ENCODE measurements at places on chromosomes 1 and 21. TPM values are rescaled to one million over a fixed set of nuclear protein-coding genes. Genes with fewer than 3 reads are reported as not detected.

- peak; percentile 40 for DNase-seq
Measured at GRCh38 chr1:37704966-37705365, 12.7 kb downstream of the CDCA8 start.

- no peak for DNase-seq
Measured at GRCh38 chr21:32089766-32090165, 189.1 kb downstream of the MIS18A start.

GRCh38 chr1:119379117-119379516, 10.5 kb downstream of the HAO2 start:
- DNase-seq: no peak

GRCh38 chr1:10561497-10561896, 86.7 kb downstream of the PEX14 start:
- DNase-seq: peak; percentile 58

GRCh38 chr1:229347528-229347927, 4.7 kb upstream of the CCSAP start:
- DNase-seq: no peak

DNA sequence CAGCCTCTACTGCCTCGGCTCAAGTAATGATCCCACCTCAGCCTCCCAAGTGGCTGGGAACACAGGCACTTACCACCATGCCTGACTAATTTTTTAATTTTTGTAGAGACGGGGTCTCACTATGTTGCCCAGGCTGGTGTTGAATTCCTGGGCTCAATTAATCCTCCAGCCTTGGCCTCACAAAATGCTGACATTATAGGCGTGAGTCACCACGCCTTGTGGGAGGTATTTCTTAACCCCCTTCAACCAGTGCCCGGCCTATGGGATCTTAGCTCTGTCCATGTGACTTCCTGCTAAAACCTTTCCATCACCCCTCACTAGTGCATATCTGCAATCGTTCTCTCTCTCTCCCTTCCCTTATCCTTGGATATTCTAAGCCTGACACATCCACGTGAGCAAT, 86.4 kb downstream of the FOXD2 start:
- no peak for DNase-seq

DNA sequence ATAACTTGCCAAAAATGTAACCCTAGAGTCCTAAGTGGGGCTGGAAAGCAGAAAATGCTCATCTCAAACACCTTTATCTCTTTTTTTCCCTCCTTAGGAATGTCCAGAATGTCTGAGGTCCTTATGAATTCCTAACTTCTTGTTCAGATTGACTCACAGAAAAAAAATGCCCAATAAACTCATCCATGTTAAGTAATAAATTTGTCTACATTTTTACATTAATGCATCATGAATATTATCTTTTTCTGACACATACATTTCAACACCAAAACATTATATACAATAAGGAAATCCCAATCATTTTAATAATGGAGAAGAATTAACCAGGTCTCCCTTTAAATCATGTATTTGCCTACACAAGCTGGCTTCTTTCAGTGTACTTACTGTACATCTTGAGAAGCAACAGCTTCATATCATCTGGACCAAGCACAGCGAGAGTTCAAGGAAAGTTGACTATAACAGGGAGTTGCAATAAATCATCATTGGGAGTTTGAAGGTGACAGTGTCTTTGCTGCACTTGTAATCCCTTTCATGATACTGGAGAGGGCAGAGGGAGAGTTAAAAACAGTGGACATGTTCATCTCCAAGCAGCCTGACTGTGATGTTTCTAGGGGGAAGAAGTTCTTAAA, 565.2 kb downstream of the LTN1 start:
- DNase-seq: peak; percentile 65

Gene FRRS1
- 17.1 TPM for total RNA-seq

DNA sequence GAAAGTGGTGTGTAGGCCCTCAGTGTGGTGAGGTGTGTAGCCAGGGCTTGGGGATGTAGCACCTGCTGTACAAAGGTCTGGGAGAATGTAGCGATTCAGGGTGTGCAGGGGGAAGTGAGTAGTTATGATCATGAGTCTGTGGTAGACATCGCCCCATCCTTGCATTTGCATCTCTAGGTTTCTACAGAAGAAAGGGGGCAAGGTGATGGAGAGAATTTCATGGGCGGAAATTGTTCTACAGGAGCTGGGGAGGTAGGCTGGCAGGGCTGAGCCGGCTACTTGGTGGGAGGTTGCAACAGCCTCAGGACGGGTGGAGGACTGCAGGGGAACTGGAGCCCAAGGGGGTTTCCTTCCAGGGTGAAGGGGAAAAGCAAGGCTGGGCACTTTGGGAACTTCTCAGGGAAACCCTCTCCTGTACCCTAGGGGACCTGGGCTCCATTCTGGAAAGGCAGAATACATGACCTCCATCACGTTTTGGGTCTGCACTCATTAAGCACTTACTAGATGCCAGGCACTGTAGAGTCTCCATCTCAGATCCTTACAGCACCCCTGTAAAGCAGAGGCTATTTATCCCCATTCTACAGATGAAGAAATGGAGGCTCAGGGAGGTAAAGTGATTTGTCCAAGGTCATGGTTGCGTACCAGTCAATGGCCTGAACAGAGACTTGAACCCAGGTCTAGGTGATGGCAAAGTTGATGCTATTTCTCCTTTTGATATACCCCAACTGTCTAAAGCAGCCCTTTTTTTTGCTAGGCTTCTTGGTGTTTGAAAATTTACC, 14.5 kb upstream of the TNFRSF1B start:
- no peak for DNase-seq

Gene PTGFR
- 77.5 TPM for total RNA-seq

DNA sequence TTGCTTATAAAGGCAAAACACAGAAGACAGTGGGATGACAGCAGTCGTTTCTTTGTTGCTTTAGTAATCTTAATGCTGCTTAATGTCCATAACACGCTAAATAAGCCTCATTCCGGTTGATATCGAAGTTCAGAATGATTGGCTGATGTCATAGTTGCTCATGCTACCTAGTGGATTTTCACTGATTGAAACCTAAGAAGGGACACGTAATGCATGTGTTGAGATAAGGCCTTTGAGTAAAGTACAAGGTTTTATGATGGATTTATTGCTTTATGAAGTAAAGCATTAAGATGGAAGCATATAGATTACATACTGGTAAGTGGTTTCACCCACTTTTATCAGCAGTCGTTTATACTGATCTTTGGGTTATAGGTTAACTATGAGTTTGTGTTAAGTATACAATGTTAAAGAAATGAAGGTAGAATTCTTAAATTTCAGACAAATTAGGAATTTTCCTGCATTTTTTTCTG, 25.1 kb downstream of the IARS2 start:
- DNase-seq: no peak

DNA sequence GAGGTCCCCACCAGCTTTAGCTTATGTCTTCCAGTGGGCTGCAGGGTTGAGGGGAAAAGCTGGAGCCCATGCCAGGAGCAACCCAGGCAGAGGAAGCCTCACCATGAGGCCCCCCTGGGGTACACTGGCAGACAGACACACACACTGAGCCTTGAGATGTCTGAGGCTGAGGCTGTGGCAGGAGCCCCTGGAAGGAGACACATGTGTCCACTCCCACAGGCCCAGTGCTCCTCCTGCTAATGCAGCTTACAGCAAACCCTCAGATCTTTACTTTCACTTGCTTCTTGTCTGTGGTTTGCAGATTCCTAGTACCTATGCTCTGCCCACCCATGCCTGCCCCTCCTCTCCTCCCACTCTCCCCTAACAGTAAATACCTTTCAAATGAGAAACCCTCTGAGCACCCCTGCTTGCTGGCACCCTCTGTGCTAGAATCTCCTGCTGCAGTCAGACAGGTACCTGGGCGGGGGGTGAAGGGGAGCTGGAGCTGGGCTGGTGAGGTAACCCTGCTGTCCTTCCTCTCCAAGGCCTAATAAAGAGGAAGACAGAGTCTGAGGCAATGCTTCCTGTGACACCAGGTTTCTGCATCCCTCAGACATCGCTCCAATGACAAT, 63.4 kb upstream of the NEK2 start:
- DNase-seq: no peak

- DNase-seq: no peak
Measured at GRCh38 chr21:40706806-40707655, 139.9 kb downstream of the DSCAM start.

Measured in fibroblast of the aortic adventitia (primary cell).